ENCODE measurements at places on chromosomes 4 and X.

DNA sequence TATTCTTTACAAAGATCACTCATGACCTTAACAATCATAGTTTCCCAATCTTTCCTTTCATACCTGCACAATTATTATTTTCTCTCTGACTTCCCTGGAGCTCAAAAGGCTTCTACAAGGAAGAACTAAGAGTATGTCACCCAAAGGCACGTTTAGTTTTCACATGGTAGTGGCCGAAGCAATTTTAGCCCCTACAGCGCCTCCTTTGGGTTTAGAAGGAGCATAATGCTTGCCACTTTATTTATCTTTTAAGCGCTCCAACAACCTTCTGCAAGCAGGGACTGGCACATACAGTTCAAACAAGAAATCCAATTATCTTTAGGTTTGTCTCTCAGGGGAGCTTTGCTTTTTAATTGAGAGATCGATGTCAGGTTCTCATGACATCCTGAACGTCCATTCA is 42.0 kb upstream of the IGSF1 start:
- DNase-seq: no peak

- peak; percentile 31 for DNase-seq
Observed at GRCh38 chrX:120514236-120514635, 45.1 kb upstream of the LAMP2 start.

- DNase-seq: no peak
Observed at GRCh38 chr4:751676-752075, 46.0 kb downstream of the PCGF3 start.

- DNase-seq: no peak
Observed at GRCh38 chr4:3613967-3614730, 81.9 kb upstream of the LRPAP1 start.

GRCh38 chr4:139540632-139541031 is 15.4 kb downstream of the SETD7 start:
- no peak for DNase-seq

GRCh38 chr4:41935652-41936021 is 408 bp downstream of the TMEM33 start:
- peak; percentile 22 for DNase-seq

DNA sequence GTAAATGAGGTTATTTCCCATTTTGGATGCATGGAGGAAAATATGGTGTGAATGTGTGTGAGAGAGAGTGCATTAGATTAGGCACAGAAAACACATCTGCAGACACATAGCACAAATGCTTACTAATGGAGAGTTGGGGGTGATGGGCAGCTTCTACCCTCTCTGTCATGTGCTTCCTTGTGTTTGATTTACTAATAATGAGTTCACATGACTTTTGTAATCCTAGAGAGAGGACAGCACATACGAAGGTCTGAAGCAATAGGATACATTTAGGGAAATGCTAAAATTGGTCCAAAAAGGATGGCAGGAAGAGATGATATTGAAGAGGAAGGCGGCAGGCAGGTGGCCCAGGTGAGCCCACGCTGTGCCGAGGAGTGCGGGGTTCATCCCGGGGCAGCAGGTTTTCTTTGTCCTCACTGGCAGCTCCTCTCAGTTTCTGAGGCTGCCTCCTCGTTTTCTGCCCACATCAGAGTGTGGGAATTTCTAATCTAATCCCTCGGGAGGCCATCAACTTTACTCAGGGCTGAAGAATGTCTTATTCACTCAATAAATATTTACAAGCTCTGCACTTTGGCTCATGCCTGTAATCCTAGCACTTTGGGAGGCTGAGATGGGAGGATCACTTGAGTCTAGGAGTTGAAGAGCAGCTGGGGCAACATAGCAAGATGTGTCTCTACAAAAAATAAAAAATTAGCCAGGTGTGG is 15.9 kb upstream of the MAP9 start:
- DNase-seq: no peak

GRCh38 chr4:145333786-145334185 is 147.9 kb upstream of the SMAD1 start:
- no peak for DNase-seq

- DNase-seq: no peak
Observed at GRCh38 chr4:172822331-172822730, 346.3 kb upstream of the GALNT7 start.

DNA sequence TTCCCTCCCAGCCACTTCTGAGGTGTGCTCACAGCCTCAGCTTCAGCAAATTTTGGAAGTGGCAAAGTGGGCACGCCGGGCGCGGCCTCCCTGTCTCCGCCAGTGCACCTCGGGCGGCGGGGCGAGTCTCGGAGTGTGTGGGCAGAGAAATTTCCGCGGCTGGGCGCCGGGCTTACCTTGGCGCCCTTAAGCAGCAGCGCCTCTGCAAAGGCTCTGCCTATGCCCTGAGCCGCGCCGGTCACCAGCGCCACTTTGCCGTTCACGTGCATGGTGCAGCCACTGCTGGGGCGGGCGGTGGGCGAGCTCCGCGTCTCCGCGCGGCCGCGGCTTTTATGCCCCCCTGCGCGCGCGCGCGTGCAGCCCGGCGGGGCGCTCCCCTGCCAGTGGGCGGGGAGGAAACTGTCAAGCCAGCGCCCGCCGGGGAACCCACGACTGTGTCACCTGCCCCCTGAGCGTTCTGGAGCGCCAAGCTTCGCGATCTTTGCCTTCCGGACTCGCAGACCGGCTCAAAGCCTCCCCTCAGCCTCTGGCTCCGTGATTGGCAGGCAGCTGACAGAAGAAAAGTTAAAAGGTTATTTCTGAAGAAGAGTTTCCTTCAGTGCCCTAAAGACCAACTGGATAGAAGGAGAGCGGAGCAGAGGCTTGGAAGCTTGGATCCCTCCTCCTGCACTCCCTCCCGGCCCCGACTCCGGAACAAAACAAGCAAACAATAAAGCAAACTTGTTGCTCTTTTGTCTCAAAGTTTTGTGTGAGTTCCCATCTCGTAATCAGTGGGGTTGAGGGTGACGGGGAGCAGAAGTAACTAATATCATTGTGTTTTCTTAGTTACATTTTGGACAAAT is at the start of gene HPGD:
Gene HPGD, minus strand, starts transcription at position 306 of the 842 bp plus-strand sequence. Its CDS starts 37 bp downstream, at position 269.
- DNase-seq: peak; percentile 21

DNA sequence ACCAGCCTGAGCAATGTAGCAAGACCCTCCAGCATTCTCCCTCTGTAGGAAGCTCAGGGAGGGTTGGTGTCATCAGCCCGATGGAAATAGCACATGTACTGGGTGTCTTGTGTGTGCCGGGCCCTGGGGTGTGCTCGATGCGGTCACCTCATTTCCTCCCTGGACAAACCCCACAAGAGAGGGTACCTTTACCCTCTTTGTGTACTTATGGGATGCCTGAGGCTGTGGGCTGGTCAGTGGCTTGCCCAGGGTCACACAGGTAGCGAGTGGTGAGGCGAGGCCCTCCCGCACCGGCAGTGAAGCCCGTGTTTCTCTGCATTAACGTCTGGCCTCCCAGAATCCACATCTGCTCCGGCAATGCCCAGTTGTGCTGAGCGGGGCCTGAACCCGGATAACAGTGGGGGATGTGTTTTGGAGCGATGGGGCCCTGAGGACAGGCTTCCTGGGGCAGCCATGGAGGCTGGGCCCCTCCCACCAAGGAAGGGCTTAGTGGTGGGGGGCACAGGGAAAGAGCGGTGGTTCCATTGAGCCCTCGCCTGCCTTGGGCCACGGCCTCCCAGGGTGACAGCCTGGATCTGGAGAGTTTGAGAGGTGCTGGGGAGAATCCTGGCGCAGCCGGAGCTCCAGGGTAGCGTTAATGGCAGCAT is 8.1 kb downstream of the PSAPL1 start:
- DNase-seq: no peak

DNA sequence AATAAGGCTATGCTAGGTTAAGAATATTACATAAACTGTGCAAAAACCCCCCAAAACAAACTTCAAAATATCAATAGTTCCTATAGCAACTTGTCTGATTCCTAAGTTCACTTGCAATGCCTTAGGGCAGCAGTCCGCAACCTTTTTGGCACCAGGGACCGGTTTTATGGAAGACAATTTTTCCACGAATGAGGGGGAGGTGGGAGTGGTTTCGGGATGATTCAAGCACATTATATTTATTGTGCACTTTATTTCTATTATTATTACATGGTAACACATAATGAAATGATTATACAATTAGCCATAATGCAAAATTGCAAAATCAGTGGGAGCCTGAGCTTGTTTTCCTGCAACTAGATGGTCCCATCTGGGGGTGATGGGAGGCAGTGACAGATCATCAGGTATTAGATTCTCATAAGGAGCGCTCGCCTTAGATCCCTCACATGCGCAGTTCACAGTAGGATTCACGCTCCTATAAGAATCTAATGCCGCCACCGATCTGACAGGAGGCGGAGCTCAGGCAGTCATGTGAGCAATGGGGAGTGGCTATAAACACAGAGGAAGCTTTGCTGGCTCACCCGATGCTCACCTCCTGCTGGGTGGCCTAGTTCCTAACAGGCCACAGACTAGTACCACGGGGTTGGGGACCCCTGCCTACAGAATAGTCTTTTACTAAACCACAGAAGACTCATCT is 39.7 kb downstream of the ACOX3 start:
- DNase-seq: no peak

- no peak for DNase-seq
Observed at GRCh38 chr4:8913858-8914460, 42.3 kb upstream of the HMX1 start.

- DNase-seq: no peak
Observed at GRCh38 chrX:86148594-86148993, 343 bp downstream of the DACH2 start.

GRCh38 chr4:1566838-1567518 is 117.1 kb downstream of the FAM53A start:
- no peak for DNase-seq

- no peak for DNase-seq
Observed at GRCh38 chr4:111506706-111507105, 638.5 kb upstream of the FAM241A start.

- peak; percentile 0 for DNase-seq
Observed at GRCh38 chrX:39249999-39250398, 448.7 kb downstream of the MID1IP1 start.

DNA sequence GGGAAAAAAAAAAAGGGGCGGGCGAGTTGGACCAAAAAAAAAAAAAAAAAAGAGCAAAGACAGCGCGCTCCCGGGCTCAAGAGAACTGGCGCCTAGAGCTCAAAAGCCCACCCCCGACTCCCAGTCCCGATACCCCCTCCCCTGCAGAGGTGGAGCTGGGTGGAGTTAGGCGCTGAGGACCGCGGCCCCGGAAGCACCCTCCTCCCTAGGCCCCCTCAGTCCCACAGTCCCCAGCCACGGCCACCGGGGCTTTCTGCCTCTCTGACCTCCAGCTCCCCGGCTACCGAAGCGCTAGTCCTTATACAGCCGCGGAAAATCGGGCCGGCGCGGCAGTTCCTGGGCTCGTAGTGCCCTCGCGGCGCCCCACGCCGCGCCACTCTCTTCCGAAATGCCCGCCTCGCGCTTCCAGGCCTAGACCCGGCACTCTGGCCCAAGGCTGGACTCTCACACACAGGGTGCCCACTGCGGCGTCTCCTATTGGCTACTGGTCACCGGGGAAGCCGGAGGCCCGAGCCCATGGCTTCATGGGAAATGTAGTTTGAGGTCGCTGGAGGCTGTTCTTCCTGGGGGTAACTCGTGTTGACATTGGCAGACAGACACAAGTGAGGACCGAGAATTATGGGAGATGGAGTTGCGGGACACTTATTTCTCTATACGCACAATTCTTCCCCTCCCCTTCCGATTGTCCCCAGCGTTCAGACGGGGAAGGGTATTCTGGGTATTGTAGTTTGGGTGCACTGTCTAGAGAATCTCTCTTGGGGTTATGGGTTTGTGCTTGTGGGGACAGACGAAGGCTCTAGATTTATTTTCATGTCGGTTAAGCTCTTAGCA is at the start of gene ENOX2:
Gene ENOX2, minus strand, starts transcription at position 427 of the 831 bp plus-strand sequence. CDS start 199,993 bp downstream, outside the sequence.
- peak; percentile 95 for DNase-seq

DNA sequence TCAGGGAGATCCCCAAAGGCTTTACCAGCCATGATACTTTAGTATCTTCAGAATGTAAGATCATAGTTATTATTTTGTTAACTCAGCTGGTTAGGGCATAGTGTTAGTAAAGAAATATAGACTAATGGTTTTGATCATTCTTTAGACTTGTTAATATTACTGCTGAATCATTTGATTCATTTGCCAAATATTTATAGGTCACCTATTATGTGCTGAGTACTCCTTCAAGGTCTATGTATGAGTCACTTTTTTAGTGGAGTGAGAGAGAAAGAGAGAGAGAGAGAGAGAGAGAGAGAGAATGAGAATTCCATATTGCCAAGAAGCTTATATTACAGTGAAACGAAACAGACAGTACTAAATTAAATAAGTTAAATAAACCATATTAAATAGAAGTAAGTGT is 110.3 kb downstream of the UBE2NL start:
- no peak for DNase-seq

DNA sequence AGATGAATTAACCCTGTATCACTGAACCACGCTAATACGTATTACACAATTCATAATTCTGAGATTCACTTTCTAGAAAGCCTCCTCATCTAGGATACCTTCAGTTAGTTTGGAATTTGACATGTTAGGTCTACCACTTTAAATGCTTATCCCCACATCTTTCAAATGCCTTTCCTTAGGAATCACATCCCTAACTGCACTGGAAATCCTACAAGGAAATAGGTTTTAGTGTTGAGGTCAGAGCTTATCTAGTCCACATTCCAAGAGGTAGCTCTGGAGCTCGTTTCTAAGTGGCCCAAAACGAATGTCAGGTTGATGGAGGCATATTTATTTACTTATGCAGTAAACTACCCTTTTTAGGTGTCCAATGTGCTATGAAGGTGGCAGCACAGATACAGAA is 18.0 kb downstream of the PDHA1 start:
- no peak for DNase-seq

DNA sequence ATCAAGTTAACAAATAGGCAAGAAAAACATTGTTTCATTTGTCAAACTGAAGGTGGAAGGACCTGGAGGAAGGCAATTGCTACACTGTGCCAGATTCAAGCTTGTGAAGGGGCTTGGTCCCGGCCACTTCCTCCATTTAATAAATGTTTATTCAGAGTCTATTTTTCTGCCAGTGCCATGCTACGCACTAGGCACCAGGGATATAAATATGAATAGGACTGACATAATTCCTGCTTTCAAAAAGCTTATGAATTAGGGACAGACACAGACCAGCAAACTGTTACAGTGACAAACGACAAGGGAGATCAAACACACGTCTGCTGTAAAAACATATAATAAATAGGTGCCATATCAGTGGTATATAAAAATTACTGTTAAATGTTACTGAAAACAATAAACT is 571 bp downstream of the TLR6 start:
- peak; percentile 19 for DNase-seq

DNA sequence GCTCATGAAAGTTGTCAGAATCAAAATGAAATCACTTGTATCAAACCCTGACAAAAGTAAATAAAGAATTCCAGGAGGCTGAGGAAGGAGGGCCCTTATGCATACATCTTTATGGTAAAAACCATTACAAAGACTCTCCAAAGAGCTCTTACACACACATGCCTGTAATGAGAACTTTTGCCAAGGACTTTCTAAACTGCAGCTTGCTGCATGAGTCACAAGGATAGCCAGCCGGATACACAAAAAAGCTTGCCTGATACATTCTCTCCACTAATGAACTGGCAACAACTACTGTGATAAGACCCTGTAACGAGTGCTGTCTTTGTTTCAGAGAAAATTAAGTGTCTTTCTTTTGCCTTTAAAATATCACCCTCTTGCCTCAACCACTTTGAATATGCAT is 618.1 kb downstream of the PPP4R3C start:
- no peak for DNase-seq
